Neural cell (in vitro differentiated cells): ENCODE measurements at places on chromosomes 11 and 22. TPM values are rescaled to one million over a fixed set of nuclear protein-coding genes. Genes with fewer than 3 reads are reported as not detected.

The MEN1 gene
- 16.8 and 20.2 TPM in 2 replicates for polyA plus RNA-seq

The GLYATL2 gene
- not detected in 2 replicates for polyA plus RNA-seq

The OR6T1 gene
- not detected in 2 replicates for polyA plus RNA-seq

The OR8D1 gene
- not detected in 2 replicates for polyA plus RNA-seq

The KRTAP5-11 gene
- not detected in 2 replicates for polyA plus RNA-seq

The USP2 gene
- 0.59 and 0.74 TPM in 2 replicates for polyA plus RNA-seq

The CABP4 gene
- polyA plus RNA-seq = not detected in 2 replicates
